ENCODE measurements at places on chromosomes 4 and X. TPM values are rescaled to one million over a fixed set of nuclear protein-coding genes. Genes with fewer than 3 reads are reported as not detected.

TAF7L gene
- 0.11 TPM for total RNA-seq

ERCC6L gene
- 9.6 TPM for total RNA-seq

ADGRA3 gene
- total RNA-seq, result 41.0 TPM

AKAP14 gene
- not detected for total RNA-seq

TMPRSS11E gene
- total RNA-seq, result not detected

CT45A6 gene
- total RNA-seq, result not detected

PLK4 gene
- 47.4 TPM for total RNA-seq

MMRN1 gene
- total RNA-seq, result not detected

- no peak overlapping the region for H3K27ac ChIP-seq
- no peaks in the 10 kb centered on the region for H3K27me3 ChIP-seq
- no peak overlapping the region for H3K4me3 ChIP-seq
- no peak for DNase-seq
- H3K4me1 ChIP-seq, result peaks cover 16% of the 10 kb centered on the region
Observed at GRCh38 chrX:78624426-78624825, 34.7 kb downstream of the RTL3 start.

DNA sequence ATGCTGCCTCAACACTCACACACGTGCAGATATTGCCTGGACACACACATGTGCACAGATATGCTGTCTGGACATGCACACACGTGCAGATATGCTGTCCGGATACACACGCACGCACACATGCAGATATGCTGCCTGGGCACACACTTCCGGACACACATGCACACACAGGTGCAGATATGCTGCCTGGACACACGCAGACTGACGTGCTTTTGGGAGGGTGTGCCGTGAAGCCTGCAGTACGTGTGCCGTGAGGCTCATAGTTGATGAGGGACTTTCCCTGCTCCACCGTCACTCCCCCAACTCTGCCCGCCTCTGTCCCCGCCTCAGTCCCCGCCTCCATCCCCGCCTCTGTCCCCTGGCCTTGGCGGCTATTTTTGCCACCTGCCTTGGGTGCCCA is 14.7 kb downstream of the FGFRL1 start:
- peak; percentile 29 for DNase-seq
- H3K27me3 ChIP-seq, result no peaks in the 10 kb centered on the region
- peaks cover 7% of the 10 kb centered on the region for H3K36me3 ChIP-seq

- no peaks in the 10 kb centered on the region for H3K4me1 ChIP-seq
- H3K27ac ChIP-seq, result no peak overlapping the region
- no peak overlapping the region for H3K4me3 ChIP-seq
- H3K27me3 ChIP-seq, result no peaks in the 10 kb centered on the region
- DNase-seq, result no peak
- H3K36me3 ChIP-seq, result no peaks in the 10 kb centered on the region
Observed at GRCh38 chrX:115948018-115948923, 222.3 kb upstream of the AGTR2 start.

GRCh38 chr4:59200992-59201391 is 1999.1 kb upstream of the ADGRL3 start:
- H3K4me1 ChIP-seq, result no peaks in the 10 kb centered on the region
- no peak for DNase-seq
- H3K4me3 ChIP-seq, result no peak overlapping the region
- no peak overlapping the region for H3K27ac ChIP-seq
- H3K27me3 ChIP-seq, result no peaks in the 10 kb centered on the region
- no peaks in the 10 kb centered on the region for H3K36me3 ChIP-seq

GRCh38 chr4:144818136-144818535 is 172.2 kb downstream of the HHIP start:
- no peaks in the 10 kb centered on the region for H3K27me3 ChIP-seq
- H3K4me1 ChIP-seq, result no peaks in the 10 kb centered on the region
- no peak overlapping the region for H3K4me3 ChIP-seq
- H3K36me3 ChIP-seq, result no peaks in the 10 kb centered on the region
- no peak overlapping the region for H3K27ac ChIP-seq

DNA sequence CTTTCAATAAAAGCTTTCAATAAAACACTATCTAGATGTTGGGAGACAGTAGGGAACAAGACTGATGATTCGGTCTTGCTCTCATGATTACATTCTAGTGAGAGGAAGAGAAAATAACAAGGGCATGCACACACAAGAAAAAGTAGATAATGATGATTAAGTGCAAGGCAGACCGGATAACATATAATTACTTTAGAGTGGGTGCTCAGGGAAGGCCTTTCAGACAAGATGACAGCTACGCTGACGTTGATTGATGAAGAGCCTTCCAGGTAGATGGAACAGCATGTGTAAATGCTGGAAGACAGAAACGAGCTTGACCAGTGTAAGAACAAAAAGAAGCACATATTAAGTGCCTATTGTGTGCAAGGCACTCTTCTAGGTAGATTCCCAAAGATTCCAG is 43.4 kb downstream of the TXK start:
- no peaks in the 10 kb centered on the region for H3K36me3 ChIP-seq
- H3K4me1 ChIP-seq, result peaks cover 16% of the 10 kb centered on the region
- DNase-seq, result no peak
- no peak overlapping the region for H3K27ac ChIP-seq
- peaks cover 4% of the 10 kb centered on the region for H3K27me3 ChIP-seq

- H3K4me3 ChIP-seq, result no peak overlapping the region
- DNase-seq, result no peak
- peaks cover 17% of the 10 kb centered on the region for H3K27me3 ChIP-seq
- no peaks in the 10 kb centered on the region for H3K36me3 ChIP-seq
- H3K27ac ChIP-seq, result no peak overlapping the region
Observed at GRCh38 chrX:153668423-153669173, 5.0 kb downstream of the PNCK start.

GRCh38 chr4:184583738-184584502 is 65.3 kb downstream of the CASP3 start:
- H3K27me3 ChIP-seq, result no peaks in the 10 kb centered on the region
- peak overlapping the region; percentile 85 for H3K27ac ChIP-seq
- H3K36me3 ChIP-seq, result peaks cover 25% of the 10 kb centered on the region
- H3K4me1 ChIP-seq, result peaks cover 26% of the 10 kb centered on the region

DNA sequence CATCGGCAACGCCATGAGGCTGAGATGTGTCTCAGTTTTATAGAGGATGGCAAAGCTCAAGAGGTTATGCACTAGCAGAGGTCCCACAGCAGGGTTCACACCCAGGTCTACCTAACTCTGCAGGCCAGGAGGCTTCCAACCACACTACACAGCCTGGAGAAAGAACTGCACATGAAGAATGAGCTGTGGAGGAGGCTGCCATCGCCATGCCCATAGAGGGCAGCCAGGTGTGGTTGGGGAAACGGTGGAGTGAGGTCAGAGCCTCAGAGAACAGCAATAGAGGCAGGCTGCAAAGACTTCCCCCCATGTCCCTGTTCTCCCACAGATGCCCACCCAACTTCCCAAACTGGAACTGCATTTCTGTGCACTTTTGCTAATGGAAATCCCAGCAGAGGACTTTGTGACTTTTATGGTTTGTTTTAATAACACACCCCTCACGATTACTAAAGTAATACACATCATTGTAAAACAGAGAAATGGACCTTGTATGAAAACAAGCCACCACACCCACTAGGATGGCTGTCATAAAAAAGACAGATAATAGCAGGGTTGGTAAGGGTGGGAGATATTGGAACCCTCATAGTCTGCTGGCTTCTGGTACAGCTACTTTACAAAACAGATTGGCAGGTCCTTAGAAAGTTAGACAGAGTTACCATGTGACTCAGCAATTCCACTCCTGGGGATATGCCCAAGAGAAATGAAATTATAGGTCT is 58.9 kb upstream of the PROM1 start:
- no peak for DNase-seq
- no peaks in the 10 kb centered on the region for H3K36me3 ChIP-seq
- H3K27ac ChIP-seq, result no peak overlapping the region
- H3K27me3 ChIP-seq, result no peaks in the 10 kb centered on the region
- H3K4me3 ChIP-seq, result no peak overlapping the region

- DNase-seq, result no peak
- no peak overlapping the region for H3K27ac ChIP-seq
- peaks cover 3% of the 10 kb centered on the region for H3K27me3 ChIP-seq
Observed at GRCh38 chrX:112761242-112762207, 79.1 kb downstream of the AMOT start.

- H3K36me3 ChIP-seq, result no peaks in the 10 kb centered on the region
- no peak overlapping the region for H3K27ac ChIP-seq
- no peak for DNase-seq
Observed at GRCh38 chr4:8334786-8335460, 65.4 kb downstream of the HTRA3 start.

- no peaks in the 10 kb centered on the region for H3K36me3 ChIP-seq
- no peak for DNase-seq
- H3K4me3 ChIP-seq, result no peak overlapping the region
Observed at GRCh38 chrX:24396931-24397279, 36.5 kb downstream of the SUPT20HL1 start.

- H3K36me3 ChIP-seq, result no peaks in the 10 kb centered on the region
- H3K27me3 ChIP-seq, result peaks cover 6% of the 10 kb centered on the region
- DNase-seq, result no peak
Observed at GRCh38 chr4:183563874-183564273, 59.0 kb downstream of the ING2 start.

Measured in activated T-helper 2 cell treated with anti-CD3 and anti-CD28 coated beads, Interferon-gamma antibody, Interleukin-2, Interleukin-4, amounts not matched to agents 10 μg/mL and 5 μg/mL and 100 μg/mL, durations not matched to agents 14 hours and 24 hours and 36 hours (primary cell).